Tibial nerve (tissue), 4 donors: ENCODE measurements at places on chromosomes 7 and 10.
A peak's percentile ranks its signal among the peaks of the same experiment; 100 is the strongest.

DNA sequence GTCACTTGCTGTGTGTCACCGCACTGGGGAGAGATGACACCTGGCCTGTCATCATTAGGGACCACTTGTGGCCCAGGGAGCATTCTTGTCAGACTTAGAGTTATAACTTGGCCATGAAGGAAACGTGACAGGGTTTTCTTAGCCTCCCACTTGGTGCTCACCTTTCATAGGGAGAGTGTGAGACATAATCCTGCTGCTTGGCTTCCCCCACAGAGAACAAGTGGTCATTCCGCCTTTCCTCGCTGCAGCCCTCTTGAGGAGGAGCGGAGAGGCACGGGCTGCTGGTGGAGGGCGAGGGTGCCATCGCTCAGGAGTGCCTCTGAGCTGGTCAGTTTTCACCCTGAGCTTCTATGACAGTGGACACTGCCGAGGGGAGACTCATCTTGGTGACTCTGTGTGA, 125.0 kb upstream of the GJD4 start:
- DNase-seq = no peak

DNA sequence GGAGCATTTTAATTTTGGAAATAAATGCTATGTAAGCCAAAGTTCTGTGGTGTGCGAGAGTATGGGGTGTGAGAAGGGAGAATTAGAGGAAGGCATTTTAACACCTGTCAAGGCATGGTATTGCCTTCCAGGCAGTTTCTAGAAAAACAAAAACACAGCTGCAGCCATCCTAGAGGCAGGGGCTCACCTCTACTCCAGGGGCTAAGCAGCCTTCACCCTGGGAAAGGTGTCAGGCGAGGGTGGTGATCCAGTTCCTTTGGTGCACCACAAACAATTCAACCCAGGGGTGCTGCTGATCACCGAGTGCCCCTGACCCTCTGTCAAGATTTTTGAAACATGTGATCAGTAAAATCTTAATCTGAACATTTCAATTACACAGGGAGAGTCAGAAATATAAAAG, 59.2 kb upstream of the GPR26 start:
- no peak for DNase-seq

GRCh38 chr10:12981570-12981969, 19.9 kb downstream of the CCDC3 start:
- no peak for DNase-seq

DNA sequence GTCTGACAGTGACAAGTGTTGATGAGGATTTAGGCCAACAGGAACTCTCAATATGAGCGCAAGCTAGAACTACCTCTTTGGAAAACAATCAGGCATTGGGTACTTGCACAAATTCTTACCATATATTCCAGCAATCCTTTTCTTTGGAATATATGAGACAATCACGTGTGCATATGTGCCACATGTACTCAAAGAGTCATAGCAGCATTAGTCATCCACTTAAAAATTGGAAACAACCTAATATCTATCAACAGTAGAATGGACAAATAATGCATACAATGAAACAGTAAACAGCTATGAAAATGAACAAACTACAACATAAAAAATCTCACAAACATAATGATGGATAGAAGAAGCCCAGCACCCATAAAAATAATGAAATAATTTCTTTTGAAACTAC, 179.7 kb downstream of the GLI3 start:
- no peak for DNase-seq

DNA sequence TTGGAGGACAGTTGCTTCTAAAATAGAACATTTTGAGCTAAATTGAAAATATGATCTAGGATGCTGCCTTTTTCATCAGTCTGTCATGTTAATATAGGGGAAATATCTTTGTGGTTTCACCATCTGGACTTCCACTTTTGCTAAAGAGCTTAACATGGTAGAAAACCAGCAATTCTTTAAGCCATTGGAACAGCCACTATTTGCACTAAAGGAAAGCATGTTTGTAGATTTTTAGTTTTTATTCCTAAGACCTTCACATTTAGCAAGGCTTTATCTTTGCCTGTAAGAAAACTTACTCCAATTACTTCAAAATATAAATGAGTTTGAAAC, 291.0 kb downstream of the RNLS start:
- no peak for DNase-seq

DNA sequence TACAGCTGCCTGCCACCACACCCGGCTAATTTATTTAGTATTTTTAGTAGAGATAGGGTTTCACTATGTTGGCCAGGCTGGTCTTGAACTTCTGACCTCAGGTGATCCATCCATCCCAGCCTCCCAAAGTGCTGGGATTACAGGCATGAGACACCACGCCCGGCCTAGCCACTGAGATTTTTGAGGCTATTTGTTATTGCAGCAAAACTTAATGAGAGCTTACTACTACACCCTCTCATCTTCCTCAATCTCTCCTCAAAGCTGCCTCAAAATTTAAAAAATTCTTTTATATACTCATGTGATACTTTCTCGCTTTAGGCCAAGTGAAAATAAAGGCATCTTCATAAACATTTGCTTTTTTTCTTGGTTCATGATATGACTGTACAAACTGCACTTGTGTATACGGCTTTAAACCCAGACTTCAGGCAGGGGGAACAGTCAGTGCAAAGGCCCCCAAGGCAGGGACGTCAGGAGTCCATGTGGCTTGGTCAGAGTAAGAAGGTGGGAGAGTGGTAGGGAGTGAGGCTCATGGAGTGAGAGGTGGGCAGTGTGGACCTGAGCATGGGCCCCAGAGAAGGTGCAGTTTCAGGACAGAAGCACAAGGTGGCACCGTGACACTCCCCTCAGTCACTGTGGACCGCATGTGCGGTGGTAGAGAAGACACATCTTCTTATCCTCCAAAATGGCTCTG, 55.5 kb downstream of the SYPL1 start:
- peak; percentile 64 for DNase-seq

- no peak for DNase-seq
Observed at GRCh38 chr10:87916515-87916914, 53.1 kb downstream of the PTEN start.

GRCh38 chr7:129394101-129394500, 40.1 kb upstream of the STRIP2 start:
- no peak for DNase-seq

GRCh38 chr10:48197236-48197899, 77.1 kb downstream of the FRMPD2 start:
- no peak for DNase-seq

GRCh38 chr7:108973075-108973474, 403.4 kb downstream of the DNAJB9 start:
- DNase-seq = no peak

DNA sequence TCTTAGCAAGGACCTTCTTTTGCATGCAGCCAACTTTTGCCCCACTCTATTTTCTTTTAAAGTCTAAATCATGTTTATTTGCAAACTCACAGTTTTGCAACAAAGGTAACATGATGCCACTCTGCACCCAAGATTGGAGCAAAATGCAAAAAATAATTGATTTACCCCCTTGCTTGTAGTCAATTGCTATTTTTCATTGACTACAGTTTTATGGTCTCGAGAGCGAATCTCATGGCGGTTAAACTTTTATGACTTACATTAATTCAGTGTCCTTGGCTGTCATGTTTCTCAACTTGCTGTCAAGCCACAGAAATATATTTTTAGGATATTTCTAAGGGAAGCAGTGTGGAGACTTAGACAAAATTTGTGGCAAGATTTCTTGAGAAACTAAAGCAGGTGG, 110.0 kb upstream of the JCAD start:
- DNase-seq = no peak

GRCh38 chr10:46062723-46063428, 16.8 kb upstream of the MSMB start:
- no peak for DNase-seq

GRCh38 chr10:120011359-120012130, 119.0 kb downstream of the SEC23IP start:
- DNase-seq = no peak

GRCh38 chr10:33174674-33175434, 159.6 kb downstream of the NRP1 start:
- no peak for DNase-seq

GRCh38 chr7:1401011-1401410, 58.3 kb downstream of the MICALL2 start:
- no peak for DNase-seq

DNA sequence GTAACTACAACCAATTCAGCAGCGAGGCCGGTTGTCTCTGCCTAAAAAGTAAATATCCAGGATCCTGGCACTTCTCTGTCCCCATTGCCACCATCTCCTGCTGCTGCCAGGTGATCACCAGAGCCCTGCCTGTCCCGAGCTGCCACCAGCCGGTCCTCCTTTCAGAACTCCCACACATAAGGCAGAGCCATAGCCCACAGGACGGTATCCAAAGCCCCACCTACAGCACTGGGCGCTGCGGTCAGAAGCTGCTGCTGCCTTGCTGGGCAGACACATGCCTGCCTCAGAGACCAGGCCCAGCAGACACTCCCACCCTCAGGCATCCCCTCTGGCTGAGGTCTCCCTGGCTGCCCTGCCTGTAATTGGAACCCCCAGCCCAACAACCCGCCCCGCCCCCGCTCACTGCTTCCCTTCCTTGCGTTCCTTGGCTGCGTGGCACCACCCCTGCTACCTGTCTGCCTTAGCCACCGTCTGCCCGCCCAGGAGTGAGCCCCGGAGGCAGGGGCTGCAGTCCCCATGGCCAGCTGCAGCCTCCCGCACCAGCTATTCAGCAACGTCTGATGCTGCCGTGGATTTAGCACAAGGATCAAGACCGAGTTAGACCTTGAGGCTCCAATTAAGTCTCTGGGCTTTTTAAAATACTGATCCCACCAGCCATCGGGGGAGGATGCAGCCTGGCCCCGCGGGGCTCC, 100.7 kb downstream of the CYTH3 start:
- DNase-seq = no peak

DNA sequence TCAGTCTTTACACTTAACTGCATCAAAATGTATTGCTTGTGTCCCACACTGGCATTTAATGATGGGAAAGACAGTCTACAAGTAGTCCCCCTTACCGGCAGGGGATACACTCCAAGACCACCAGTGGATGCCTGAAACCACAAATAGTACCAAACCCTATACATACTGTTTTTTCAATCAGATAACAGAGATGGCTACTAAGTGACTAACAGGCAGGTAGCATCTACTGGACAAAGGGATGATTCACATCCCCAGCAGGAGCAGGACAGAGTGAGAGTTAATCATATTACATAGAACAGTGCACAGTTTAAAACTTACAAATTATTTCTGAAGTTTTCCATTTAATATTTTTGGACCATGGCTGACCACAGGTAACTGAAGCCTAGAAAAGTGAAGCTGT, 13.2 kb downstream of the TMEM243 start:
- no peak for DNase-seq

DNA sequence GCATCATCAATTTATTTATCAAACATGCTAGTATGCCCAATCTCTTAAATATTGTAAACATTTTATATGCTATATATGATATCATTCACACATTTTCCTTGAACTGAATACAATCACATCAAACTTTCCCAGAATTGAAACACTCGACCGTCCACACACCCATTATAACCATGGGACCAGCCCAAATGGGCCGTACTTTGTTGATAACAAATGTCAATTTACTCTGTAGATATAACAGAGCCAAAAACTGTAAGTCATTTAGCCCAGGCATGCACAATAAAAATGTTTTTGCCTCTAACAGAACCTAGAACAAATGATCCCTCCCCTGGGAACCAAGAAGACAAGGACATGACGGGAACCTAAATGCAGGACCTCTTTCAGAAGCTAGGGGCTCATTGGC, 683 bp upstream of the ANKRD22 start:
- no peak for DNase-seq

DNA sequence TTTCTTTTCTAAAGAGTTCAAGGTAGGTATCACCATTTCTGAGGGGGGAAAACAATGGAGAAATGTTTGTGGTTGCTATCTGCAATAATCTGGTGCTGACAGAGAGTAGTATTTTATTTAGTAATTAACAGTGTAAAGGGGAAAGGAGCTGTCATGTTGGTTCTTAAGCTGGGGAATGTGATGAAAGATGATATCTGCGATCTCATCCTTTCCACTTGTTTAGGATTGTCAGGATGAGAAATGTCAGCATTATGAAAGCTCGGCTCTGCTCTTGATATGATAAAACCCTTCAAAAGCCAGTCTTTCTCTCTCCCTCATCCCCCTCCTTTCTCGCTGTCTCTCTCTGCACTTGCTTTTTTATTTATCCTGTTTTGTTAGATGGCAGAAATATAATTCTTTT, 106.1 kb downstream of the POU6F2 start:
- no peak for DNase-seq

DNA sequence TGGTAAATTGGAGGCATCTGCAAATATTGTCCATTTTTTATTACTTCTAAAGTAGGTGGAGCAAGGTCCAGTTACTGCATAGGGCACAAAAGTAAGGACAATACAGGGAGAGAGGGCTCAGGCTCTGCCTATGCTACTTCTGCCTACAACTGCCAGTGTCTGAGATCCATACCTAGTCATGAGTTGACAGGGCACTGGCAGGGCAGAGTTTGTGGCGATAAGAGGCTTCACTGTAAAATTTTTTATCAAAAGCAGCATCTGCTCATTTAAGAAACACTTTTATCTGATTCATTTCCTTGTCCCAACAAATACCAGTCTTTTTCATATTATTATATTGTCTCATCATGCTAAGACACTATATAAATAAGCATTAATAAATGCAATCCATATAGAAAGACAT, 178.0 kb downstream of the LRRN3 start:
- DNase-seq = no peak

DNA sequence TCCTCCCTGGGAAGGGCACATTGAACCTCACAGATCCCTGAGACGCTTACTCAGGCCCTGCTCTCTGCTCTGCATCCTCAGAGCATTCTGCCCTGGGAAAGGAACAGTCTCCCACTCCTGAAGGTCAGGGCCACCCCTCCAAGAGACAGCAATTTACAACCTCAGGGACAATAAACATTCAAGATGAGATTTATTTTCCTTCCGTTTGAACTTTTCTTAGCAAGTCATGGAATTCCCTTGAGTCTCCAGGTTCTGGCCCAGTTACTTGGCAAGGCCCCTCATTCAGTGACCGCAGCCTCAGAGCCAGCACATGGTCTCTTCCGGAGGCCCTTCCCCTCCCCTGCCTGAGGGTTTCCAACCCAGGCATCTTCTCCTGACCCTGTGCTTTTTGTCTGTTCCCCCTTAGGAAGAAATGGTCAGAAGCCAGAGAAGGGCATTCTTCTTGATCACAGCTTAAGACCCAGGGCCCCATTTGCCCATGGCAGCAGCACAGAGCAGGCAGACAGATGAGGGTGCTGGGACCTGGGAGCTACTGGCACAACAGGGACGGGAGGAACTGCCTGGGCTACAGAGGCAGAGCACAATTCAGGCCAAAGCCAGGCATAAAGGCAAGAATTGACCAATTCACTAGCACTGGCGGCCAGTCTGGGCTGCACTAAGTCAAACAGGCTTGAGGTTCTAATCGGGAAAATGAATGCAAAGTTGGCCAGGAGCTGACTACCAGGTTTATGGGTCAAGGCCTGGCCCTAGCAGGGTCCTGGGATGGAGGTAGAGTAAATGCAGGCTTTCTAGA, 56.7 kb downstream of the VSTM4 start:
- no peak for DNase-seq

DNA sequence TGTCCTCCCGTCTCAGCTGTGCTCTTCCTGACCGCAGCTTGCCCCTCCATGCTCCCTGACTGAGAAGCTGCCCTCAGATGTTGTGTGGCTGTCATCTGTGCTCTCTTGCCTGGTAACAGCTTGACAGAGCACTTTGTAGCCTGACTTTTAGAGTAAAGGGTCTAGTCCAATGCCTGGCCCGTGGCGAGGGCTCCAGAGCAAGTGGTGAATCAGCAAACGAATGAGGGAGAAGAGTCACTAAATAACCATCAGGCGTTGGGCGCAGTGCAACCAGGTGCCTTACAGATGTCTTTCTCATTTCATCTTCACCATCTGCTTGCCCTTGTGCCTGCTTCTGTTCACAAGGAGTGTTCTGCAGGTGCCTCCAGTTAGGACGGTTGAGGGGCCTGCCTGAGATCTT, 45.6 kb downstream of the MKI67 start:
- DNase-seq = no peak

GRCh38 chr10:34705563-34705962, 109.5 kb downstream of the PARD3 start:
- DNase-seq = no peak
